T-helper 17 cell (primary cell): ENCODE measurements at places on chromosomes 6 and 20. TPM values are rescaled to one million over a fixed set of nuclear protein-coding genes. Genes with fewer than 3 reads are reported as not detected.

GRCh38 chr6:149691201-149691600 is 26.7 kb downstream of the LATS1 start:
- H3K36me3 ChIP-seq = peaks cover 15% of the 10 kb centered on the region
- H3K27ac ChIP-seq = peak overlapping the region; percentile 82
- DNase-seq = no peak
- H3K4me1 ChIP-seq = peaks cover 23% of the 10 kb centered on the region

- no peaks in the 10 kb centered on the region for H3K4me1 ChIP-seq
- DNase-seq = no peak
- H3K27ac ChIP-seq = no peak overlapping the region
- H3K36me3 ChIP-seq = no peaks in the 10 kb centered on the region
- no peaks in the 10 kb centered on the region for H3K27me3 ChIP-seq
Observed at GRCh38 chr20:7090811-7091210, 323.3 kb downstream of the BMP2 start.

DNA sequence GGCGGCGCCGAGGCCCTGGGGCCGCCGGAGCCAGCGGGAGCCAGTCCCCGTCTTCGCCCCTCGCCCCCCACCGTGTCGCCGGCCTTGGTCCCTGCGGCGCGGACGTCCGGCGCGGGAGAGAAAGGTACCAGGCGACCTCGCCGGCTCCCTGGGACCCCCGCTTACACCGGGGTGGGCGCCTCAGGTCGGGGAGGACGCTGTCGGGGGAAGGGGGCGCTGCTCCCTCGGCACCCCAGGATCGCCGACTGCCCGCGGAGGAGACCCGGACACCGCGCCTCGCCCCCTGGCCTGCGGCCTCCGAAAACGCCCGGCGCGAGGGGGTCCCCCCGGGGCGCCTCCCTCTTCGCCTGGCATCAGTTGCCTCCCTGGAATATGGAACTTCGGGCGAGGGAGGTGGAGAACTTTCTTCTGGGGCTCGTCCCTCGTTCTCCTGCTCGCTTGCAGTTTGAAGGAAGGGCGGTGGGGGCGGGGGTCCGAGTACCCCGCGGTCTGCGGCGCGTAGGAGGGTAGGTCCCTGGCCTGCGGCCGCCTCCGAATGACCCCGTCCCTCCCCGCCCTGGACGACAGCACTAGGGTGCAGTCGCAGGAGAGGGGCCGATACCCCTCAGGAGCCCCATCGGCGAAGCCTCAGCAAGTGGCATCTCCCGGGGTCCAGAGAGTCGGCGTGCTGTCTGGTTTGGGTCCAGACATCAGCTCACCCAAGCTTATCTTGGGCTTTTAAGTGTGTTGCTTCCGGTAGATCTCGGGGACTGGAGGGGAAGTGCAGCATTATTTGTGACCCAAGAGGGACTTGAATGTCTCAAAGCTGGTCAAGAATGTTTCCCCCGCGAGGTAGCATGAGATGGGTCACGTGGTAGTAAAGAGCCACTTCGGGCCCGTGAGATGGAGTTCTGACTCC is 549 bp downstream of the ANKRD6 start:
- H3K4me3 ChIP-seq = peak overlapping the region; percentile 84
- peak; percentile 16 for DNase-seq
- no peaks in the 10 kb centered on the region for H3K36me3 ChIP-seq
- H3K4me1 ChIP-seq = peaks cover 16% of the 10 kb centered on the region

DNA sequence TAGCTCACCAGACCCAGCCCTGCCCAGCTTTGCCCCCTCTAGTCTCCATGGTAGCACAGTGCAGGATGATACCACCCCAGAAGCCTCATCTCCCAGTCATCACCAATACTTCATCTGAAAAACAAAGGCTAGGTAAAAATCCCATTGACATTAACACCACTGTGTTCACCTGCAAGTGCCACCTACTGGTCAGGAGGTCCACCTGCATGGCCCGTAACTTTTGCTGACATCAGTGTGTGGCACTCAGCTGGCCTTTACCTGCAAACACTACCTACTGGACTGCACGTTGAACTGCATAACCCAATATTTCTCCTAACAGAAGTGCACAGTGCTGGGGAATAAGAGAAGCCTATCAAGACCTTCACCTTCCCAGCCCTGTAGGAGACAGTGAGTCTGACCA is 234.7 kb upstream of the ADGRB3 start:
- H3K4me3 ChIP-seq = no peak overlapping the region
- no peaks in the 10 kb centered on the region for H3K4me1 ChIP-seq
- no peak overlapping the region for H3K27ac ChIP-seq
- DNase-seq = no peak

GRCh38 chr20:22763257-22763906 is 179.0 kb upstream of the FOXA2 start:
- no peaks in the 10 kb centered on the region for H3K36me3 ChIP-seq
- DNase-seq = no peak
- H3K4me3 ChIP-seq = no peak overlapping the region
- no peaks in the 10 kb centered on the region for H3K27me3 ChIP-seq

- DNase-seq = no peak
- no peak overlapping the region for H3K27ac ChIP-seq
- no peaks in the 10 kb centered on the region for H3K36me3 ChIP-seq
- no peak overlapping the region for H3K4me3 ChIP-seq
Observed at GRCh38 chr6:120686492-120686891, 647.8 kb downstream of the TBC1D32 start.

- no peak overlapping the region for H3K27ac ChIP-seq
- H3K4me3 ChIP-seq = no peak overlapping the region
- DNase-seq = no peak
- no peaks in the 10 kb centered on the region for H3K36me3 ChIP-seq
Observed at GRCh38 chr20:11734431-11734830, 183.3 kb upstream of the BTBD3 start.

DNA sequence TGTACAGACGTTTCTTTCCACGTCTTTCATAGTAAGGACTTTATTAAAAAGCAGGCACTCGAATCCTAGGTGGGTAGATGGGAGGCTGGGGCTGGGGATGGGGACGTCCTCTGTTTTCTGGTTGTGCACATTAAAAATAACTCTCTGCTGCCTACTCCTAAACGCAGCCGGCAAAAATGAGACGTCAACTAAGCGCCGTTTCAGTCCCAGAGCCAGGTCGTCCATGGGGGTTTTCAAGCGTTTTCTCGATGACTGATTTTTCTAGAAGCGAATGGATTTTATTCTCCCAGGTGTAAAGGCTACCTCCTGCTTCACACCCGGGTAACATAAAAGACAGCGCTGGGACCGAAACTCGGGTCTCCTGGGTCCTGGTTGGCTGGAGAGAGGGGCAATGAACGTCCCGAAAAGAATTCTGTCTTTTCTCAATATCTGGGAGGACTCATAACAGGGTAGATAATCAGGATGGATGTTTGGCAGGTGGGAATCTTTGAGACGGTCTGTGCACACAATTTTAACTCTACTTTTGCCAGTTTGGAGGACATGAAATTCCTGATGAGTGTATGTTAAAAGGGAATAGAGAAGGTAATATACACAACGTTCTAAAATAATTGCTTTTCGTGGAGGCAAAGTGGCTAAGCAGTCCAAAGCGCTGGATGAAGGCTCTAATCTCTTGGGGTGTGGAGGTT is 25.2 kb downstream of the GPX6 start:
- peak overlapping the region; percentile 74 for H3K4me3 ChIP-seq
- H3K36me3 ChIP-seq = peaks cover 3% of the 10 kb centered on the region
- DNase-seq = no peak

DNA sequence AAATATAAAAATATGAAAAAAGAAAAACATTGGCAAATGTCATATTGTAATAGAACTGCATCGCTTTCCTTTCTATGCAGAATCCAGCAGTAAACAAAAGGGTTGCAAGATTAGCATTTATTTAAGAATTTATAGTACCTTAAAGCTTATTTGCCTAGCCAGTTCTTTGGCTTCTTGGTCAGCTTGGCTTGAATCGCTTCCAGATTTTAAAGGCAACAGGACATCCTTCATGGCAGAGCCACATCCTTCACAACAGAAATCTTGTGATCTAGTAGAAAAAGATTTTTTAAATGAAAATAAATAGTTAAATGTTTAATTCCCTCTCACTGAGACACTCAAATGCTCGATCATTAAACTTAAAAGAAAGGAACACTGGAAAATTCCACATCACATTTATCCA is 17.4 kb downstream of the UBE2J1 start:
- DNase-seq = no peak
- H3K4me3 ChIP-seq = no peak overlapping the region
- peaks cover 10% of the 10 kb centered on the region for H3K4me1 ChIP-seq
- no peak overlapping the region for H3K27ac ChIP-seq

GRCh38 chr6:103269581-103269980 is 1590.1 kb downstream of the HACE1 start:
- no peak for DNase-seq
- no peaks in the 10 kb centered on the region for H3K27me3 ChIP-seq
- H3K36me3 ChIP-seq = no peaks in the 10 kb centered on the region
- H3K4me1 ChIP-seq = no peaks in the 10 kb centered on the region

- peaks cover 15% of the 10 kb centered on the region for H3K27me3 ChIP-seq
- no peaks in the 10 kb centered on the region for H3K36me3 ChIP-seq
- no peak for DNase-seq
Observed at GRCh38 chr6:137904822-137905617, 38.0 kb downstream of the TNFAIP3 start.

- no peak for DNase-seq
- no peaks in the 10 kb centered on the region for H3K27me3 ChIP-seq
- no peak overlapping the region for H3K4me3 ChIP-seq
- peaks cover 10% of the 10 kb centered on the region for H3K4me1 ChIP-seq
Observed at GRCh38 chr6:87623248-87623647, 33.3 kb downstream of the ORC3 start.

GRCh38 chr20:46798430-46798829 is 89.0 kb downstream of the SLC2A10 start:
- DNase-seq = no peak
- no peak overlapping the region for H3K4me3 ChIP-seq
- peaks cover 79% of the 10 kb centered on the region for H3K27me3 ChIP-seq
- H3K27ac ChIP-seq = no peak overlapping the region

- H3K4me3 ChIP-seq = no peak overlapping the region
- no peak for DNase-seq
- no peak overlapping the region for H3K27ac ChIP-seq
Observed at GRCh38 chr20:40815156-40816038, 126.4 kb upstream of the MAFB start.

DNA sequence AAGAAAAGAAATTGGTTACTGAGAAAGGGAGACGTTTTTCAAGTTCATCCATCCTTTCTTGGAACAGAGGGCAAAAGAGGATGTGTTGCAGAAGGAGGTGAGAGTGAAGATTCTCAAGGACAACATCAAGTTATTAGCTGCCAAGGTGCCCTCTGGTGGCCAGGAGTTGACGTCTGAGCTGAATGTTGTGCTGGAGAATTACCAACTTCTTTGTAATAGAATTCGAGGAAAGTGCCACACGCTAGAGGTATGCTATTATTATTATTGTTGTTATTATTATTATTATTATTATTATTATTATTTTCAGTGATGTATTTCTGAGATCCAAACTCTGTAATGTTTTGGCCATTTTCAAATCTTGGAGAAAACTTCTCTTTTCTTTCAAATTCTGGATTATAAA is 197.0 kb downstream of the UTRN start:
- no peak overlapping the region for H3K4me3 ChIP-seq
- H3K27ac ChIP-seq = no peak overlapping the region
- H3K4me1 ChIP-seq = peaks cover 9% of the 10 kb centered on the region

GRCh38 chr6:1540864-1541521 is 68.7 kb upstream of the FOXC1 start:
- peak overlapping the region; percentile 78 for H3K27ac ChIP-seq
- DNase-seq = no peak

HLA-DRA gene
- 117 TPM for total RNA-seq

PPIL6 gene
- 0.83 TPM for total RNA-seq

NR2E1 gene
- total RNA-seq = not detected

EPHA7 gene
- not detected for total RNA-seq

KCNQ5 gene
- 3.3 TPM for total RNA-seq

SLC35A1 gene
- 9.7 TPM for total RNA-seq

OR2H2 gene
- not detected for total RNA-seq

SLC17A3 gene
- total RNA-seq = 1.3 TPM

NNAT gene
- not detected for total RNA-seq
